ENCODE measurements at places on chromosomes 6 and 20. TPM values are rescaled to one million over a fixed set of nuclear protein-coding genes. Genes with fewer than 3 reads are reported as not detected.

Gene HFE
- total RNA-seq, result 14.9 TPM

Gene OR2B6
- not detected for total RNA-seq

Gene TPX2
- total RNA-seq, result 72.2 TPM

Gene SLC22A23
- total RNA-seq, result 0.56 TPM

Gene KCNG1
- 23.7 TPM for total RNA-seq

Gene KCNS1
- 0.54 TPM for total RNA-seq

Gene HTR1E
- total RNA-seq, result not detected

Gene BTNL2
- total RNA-seq, result not detected

Gene FAM184A
- total RNA-seq, result not detected

Gene FAM209B
- total RNA-seq, result not detected
